ENCODE measurements at places on chromosomes 2 and 18. TPM values are rescaled to one million over a fixed set of nuclear protein-coding genes. Genes with fewer than 3 reads are reported as not detected.

The KHK gene
- 12.2 TPM for total RNA-seq

The PTPRN gene
- total RNA-seq = not detected

The COLEC12 gene
- total RNA-seq = 21.8 TPM

GRCh38 chr2:51612387-51612786 is 580.5 kb upstream of the NRXN1 start:
- no peak for DNase-seq
- no peaks in the 10 kb centered on the region for H3K27me3 ChIP-seq
- H3K4me1 ChIP-seq = no peaks in the 10 kb centered on the region
- H3K4me3 ChIP-seq = no peak overlapping the region
- H3K36me3 ChIP-seq = no peaks in the 10 kb centered on the region
- H3K27ac ChIP-seq = no peak overlapping the region

DNA sequence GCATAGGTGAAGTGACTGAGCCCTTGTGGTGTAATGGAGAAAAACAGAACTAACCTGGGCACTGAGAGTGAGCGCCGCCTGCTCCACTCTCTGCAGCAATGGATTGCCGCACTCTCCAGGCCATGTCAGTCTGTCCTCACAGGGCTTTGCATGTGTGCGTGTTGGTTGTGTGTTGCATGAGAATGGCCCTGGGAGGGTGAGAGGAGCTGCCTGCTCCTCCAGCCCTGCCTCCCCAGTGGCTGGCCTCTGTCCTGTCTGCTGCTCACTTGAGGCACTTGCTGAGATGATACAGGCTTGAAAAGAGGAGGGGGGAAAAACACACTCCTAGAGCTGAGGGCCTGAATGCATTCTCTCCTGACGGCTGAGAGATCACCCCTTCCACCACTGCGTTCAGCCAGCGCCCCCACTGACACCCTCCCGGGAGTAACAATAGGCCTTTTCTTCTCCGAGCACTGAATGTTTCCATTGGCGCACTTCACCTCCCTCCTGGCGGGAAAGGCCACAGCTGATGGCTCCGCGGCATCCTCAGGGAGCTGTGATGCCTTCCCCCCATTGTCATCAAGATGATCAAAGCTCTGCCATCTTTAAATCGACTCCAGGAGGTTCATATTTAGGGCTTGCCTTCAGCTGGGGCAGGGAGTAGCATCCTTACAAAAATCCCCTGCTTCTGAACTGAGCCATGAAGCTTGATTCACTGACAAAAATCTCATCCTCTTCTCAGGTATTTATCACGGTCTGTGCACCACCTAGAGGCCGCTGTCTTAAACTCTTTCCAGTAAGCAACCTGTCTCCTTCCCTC is 49.9 kb upstream of the DAPL1 start:
- peaks cover 43% of the 10 kb centered on the region for H3K27me3 ChIP-seq
- H3K4me3 ChIP-seq = no peak overlapping the region
- peaks cover 29% of the 10 kb centered on the region for H3K4me1 ChIP-seq
- no peak for DNase-seq
- H3K27ac ChIP-seq = no peak overlapping the region

DNA sequence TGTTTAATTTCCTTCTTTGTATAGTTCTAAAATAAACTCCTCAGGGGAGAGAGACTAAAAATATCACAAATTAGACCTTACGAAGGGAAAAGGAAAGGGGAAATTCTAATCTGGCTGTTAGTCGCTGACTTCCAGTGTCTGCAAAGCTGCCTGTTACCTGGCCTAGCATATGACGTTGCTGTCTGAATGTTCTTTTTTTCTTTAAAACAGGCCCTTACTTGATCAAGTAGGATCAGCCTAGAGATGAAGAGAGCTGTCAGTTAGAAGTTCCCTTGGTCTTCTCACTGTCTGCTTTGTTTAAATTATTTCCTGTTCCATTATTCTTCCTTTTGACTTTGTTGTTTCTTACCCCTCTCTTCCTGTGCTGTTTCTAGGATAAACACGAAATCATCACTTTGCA is 11.2 kb downstream of the NCK2 start:
- no peaks in the 10 kb centered on the region for H3K36me3 ChIP-seq
- no peaks in the 10 kb centered on the region for H3K27me3 ChIP-seq

DNA sequence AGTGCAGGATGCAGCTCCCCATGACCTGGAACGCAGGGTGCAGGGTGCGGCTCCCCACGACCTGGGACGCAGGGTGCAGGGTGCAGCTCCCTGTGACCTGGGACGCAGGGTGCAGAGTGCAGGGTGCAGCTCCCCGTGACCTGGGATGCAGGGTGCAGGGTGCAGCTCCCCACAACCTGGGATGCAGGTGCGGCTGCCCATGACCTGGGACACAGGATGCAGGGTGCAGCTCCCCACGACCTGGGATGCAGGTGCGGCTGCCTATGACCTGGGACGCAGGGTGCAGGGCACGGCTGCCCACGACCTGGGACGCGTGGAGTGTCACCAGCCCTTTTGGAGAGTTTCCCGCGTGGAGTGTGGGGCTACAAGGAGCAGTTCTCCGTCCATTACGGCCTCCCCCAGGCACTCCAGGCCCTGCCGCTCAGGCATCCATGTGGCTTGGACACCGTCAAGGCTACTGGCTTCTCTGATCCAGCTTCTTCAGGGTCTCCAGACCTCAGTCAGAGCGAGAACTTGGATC is 38.7 kb downstream of the PXDN start:
- H3K36me3 ChIP-seq = no peaks in the 10 kb centered on the region
- DNase-seq = no peak
- H3K4me1 ChIP-seq = peaks cover 9% of the 10 kb centered on the region
- H3K27ac ChIP-seq = no peak overlapping the region
- no peak overlapping the region for H3K4me3 ChIP-seq
- H3K27me3 ChIP-seq = no peaks in the 10 kb centered on the region

GRCh38 chr2:54680397-54681041 is 42.9 kb upstream of the EML6 start:
- H3K27me3 ChIP-seq = no peaks in the 10 kb centered on the region
- H3K4me1 ChIP-seq = no peaks in the 10 kb centered on the region
- no peaks in the 10 kb centered on the region for H3K36me3 ChIP-seq
- H3K4me3 ChIP-seq = no peak overlapping the region
- H3K27ac ChIP-seq = no peak overlapping the region

GRCh38 chr2:55970500-55970899 is 46.9 kb upstream of the EFEMP1 start:
- H3K4me3 ChIP-seq = no peak overlapping the region
- no peaks in the 10 kb centered on the region for H3K36me3 ChIP-seq

GRCh38 chr2:29189052-29189451 is 73.8 kb downstream of the CLIP4 start:
- no peak overlapping the region for H3K27ac ChIP-seq
- no peaks in the 10 kb centered on the region for H3K36me3 ChIP-seq
- DNase-seq = no peak
- H3K4me1 ChIP-seq = no peaks in the 10 kb centered on the region
- no peaks in the 10 kb centered on the region for H3K27me3 ChIP-seq

Data from tibial nerve (tissue), 4 donors.